ENCODE measurements at places on chromosomes 13 and 19.

DNA sequence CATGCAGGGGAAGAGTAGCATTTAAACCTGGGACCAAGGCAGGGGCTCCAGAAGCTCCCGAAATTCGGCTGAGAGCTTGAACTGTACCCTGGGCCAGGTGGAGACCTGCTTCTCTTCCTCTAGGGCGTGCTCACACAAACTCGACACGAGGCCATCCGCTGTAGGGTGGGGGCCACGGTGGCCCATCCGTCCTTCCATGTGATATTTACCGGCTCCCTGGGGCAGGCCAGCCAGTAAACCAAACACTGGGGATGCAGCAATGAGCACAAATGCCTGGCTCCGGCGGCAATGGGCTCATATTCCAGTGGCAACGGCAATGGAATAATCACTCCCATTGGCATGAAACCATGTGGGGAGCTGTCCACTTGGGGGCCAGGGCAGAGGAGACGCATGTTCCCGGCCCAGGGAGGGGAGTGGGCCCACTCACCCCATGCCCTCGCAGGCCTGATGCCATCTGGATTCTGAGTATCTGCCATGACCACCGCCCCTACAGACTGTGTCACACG, 10.8 kb downstream of the SH3GL1 start:
- DNase-seq, result no peak

DNA sequence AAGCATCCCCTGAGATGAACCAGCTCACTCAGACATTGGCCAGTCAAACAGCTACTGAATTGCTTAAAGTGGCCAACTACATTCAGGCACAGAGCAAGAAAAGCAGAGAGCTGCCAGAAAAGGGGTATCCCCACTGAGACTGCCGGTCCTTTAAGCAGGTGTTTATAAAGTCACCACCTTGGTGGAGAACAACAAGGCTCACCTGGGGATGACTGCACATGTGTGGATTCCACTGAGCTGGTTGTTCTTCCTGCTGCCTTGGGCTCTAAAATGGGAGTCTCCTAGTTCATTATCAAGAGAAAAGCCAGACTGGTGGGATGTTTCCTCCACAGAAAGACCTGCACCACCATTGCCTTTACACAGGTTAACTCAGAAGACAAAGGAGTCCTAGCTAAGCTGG, 51.8 kb upstream of the IPO5 start:
- no peak for DNase-seq

GRCh38 chr19:54612428-54612827, 17.9 kb upstream of the LILRB1 start:
- no peak for DNase-seq

GRCh38 chr13:25928941-25929505, 122.8 kb downstream of the SHISA2 start:
- no peak for DNase-seq

GRCh38 chr13:111483621-111483987, 163.2 kb downstream of the TEX29 start:
- no peak for DNase-seq

DNA sequence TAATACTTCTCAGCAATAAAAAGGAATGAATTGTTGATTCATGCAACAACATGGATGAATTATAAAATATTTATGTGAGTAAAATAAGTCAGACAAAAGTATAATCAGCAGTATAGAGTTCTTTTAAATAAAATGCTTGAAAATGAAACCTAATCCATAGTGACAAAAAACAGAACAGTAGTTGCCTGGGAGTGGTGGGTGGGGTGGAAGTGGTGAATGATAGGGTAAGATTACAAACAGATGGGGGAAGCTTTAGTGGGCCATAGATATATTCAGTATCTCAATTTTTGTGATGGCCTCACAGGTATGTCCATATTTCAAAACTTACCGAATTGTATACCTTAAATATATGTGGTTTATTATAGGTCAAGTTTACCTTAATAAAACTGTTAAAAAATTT, 124.9 kb upstream of the UBL3 start:
- no peak for DNase-seq

DNA sequence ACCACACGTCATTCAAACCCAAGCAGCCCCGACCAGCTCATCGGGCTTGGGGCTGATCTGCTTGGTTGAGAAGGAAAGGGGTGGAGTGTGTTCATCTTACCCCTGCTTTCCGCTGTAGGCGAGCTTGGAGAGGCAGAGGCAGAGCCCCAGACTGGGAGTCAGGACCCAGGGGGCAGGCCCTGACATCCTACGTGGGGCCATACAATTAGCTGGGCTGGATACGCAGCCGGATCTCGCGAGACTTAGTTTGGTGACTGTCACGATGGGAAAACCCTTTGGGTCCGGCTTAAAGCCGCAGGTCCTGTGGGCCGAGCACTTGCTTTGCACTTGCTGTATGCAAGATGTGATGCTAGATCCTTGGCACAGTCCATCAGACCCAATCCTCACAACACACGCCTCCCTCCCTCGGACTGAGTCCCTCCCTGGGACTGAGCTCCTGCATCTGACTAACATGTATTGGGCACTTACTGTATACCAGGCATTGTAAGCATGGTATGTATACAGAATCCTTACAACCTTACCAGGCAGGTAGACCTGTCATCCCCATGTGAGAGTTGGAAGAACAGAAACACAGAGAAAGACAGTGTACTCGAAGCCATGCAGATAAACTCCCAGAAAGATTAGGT, 3.7 kb downstream of the CEACAM16 start:
- no peak for DNase-seq

DNA sequence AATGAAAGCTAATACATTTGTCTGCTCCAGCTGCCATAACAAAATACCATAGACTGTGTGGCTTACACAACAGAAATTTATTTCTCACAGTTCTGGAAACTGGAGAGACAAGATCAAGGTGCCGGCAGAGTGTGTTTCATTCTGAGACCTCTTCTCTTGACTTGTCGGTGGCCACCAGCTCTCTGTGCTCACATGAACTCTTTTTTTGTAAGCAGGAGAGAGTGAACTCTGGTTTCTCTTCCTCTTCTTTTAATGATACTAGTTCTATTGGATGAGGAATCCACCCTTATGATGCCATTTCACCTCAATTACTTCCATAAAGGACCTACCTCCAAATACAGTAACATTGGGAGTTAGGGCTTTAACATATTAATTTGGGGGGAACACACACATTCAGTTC, 11.7 kb downstream of the KCTD12 start:
- DNase-seq, result no peak

GRCh38 chr13:114097893-114098688, 34.3 kb downstream of the RASA3 start:
- DNase-seq, result no peak

GRCh38 chr19:15297416-15298224, 34.7 kb downstream of the BRD4 start:
- no peak for DNase-seq

DNA sequence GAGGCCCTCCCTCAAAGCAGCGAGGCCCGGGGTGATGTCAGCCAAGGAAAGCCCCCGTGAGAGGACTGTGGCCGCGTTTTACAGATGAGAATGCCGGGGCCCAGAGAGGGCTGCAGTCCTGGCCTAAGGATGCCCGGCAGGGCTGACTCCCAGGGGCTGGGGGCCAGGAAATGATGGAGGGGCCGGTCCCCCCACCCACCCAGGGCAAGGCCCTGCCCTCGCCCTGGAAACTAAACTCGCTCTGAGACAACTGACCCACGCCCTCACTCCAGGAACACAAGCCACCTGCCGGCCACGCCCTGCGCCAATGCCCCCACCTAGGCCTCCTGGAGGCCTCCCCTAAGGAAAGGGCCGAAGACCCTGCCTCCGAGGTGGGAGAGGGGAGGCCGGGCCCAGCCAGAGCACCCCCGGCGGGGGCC, 7.2 kb downstream of the ZBTB7A start:
- no peak for DNase-seq

DNA sequence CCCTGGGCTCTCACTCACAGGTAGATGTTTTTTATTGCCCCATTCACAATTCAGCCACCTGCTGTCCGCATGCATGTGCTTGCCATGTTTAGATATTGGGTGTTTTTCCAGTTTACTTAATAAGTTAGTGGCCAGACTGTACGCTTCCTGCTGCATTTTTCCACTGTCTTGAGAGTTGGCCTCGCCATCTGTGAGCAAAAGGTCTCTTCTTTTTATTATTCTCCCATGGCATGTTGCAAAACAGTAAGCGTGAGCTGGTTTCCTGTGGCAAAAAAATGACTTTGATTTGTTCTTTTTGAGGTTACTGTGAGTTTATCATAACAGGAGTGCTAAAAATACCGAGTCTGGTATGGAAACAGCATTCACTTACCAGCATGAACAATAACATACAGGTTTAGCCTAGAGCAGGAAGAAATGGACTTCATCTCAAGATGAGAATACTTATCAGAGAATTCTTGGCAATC, 46.0 kb downstream of the SAE1 start:
- no peak for DNase-seq

GRCh38 chr19:23273022-23273589, 22.9 kb upstream of the ZNF724 start:
- DNase-seq, result no peak

- DNase-seq, result no peak
Measured at GRCh38 chr13:98214008-98214643, 37.1 kb upstream of the RNF113B start.

DNA sequence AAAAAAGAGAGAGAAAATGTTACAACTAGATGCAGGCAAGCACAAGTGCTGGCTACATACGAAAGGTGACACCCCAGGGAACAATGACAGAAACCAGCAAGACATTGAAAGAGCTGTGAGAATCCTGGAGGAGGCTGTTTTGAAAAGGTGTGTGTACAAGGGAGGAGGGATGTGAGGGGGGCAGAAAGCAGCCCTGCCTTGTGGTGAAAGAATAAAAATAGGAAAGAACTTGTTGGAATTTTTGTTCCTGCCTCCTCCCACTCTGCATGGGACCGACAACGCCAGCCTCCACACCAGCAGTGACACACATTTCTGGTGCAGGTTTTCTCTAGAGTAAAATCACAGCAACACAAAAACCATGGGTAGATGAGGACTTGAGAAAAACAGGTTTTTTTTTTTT, 1258.6 kb downstream of the PCDH9 start:
- no peak for DNase-seq

- no peak for DNase-seq
Measured at GRCh38 chr19:58042495-58043340, 8.9 kb downstream of the ZSCAN1 start.

- DNase-seq, result no peak
Measured at GRCh38 chr19:39514840-39515550, at the start of gene SELENOV. TSS of gene SELENOV (plus strand) at chr19:39515139. CDS start at chr19:39515213, 74 bp downstream.

- DNase-seq, result no peak
Measured at GRCh38 chr19:11159598-11160439, 4.2 kb upstream of the SPC24 start.

GRCh38 chr13:40550130-40550529, 116.3 kb downstream of the FOXO1 start:
- DNase-seq, result no peak

- no peak for DNase-seq
Measured at GRCh38 chr13:21538753-21539152, 65.2 kb downstream of the MICU2 start.

GRCh38 chr19:9823816-9824215, 3.9 kb upstream of the UBL5 start:
- no peak for DNase-seq

DNA sequence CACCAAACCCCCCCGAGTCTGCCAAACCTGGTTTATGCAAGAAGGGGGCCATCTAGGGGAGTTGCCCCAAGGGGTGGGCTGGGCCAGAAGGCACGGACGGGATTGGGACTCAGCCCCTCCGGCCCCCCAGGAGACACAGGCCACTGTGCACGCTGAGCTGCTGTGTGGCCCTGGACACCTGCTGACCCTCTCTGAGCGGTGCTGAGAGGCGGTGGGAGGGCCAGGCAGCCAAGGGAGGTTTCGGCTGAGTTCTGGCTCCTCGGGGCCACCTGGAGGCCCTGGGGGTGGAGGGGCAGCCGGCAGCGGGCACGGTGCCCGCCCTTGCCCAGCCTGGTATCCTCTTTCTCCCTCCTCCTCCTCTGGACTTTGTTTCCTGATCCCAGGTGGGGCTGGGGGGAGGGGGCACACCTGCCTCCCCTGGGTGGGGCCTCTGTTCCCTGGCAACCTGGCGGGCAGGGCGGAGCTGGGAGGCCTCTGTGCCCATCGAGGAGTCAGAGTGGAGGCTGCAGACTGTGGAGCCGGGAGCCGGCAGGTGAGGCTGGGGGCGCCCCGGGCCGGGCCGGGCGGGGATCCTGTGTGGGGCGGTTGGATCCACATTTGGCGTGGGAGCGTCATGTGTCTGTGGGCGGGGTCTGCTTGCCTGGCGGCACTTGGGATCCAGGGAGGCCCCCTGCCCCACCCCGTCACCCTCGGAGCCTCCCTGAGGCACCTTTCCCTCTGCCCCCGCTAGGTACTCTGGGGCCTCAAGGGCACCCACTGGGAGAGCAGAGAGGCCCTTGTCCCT, at the start of gene MISP:
Gene MISP, plus strand, starts transcription at position 473 of the 784 bp plus-strand sequence. CDS start 5,835 bp downstream, outside the sequence.
- no peak for DNase-seq

DNA sequence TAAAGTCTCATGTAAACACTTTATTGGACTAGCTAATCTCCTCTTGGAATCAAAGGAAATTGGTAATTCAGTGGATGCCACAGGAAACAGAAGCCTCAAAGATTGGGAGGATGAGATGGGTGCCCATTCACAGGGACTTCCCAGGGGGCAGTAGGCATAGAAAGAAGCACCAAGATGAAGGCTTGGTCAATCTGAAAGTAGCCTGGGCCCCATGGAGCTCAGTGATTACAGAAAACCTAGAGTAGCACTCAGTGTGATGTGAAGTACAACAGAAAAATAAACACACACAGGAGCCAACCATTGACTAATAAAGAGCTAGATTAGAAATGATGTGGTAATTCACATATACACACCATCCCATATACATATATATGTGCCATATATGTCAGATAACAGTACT, 560.6 kb downstream of the TBC1D4 start:
- no peak for DNase-seq

DNA sequence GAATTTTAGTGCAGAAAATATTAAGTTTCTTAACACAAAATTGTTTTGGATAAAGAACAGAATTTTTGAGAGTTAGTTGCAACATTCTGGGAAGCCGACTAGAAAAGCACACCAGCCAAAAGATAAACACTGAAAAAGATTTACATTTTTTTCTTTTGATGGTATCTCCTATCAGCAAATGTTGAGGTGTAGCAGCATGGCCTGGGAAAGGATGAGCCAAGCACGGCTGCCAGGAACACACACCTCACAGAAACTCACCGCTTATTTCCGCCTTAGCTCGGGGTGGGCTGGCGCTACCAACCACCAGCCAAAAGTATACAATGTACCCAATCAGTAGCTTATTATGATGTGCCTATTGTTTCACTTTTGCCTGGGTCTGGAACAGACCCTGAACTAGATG, 134.7 kb downstream of the MIPEP start:
- no peak for DNase-seq

- peak; percentile 99 for DNase-seq
Measured at GRCh38 chr19:43595999-43596841, at the start of the genes IRGQ and ZNF576. TSS of gene IRGQ (minus strand) at chr19:43596134. CDS start at chr19:43595338, 796 bp downstream. TSS of gene ZNF576 (plus strand) at chr19:43596595. CDS start at chr19:43597109, 514 bp downstream.

- DNase-seq, result no peak
Measured at GRCh38 chr13:32228330-32229041, 86.7 kb downstream of the ZAR1L start.

Data from ACHN (cell line).